ENCODE measurements at places on chromosomes 3 and 15. TPM values are rescaled to one million over a fixed set of nuclear protein-coding genes. Genes with fewer than 3 reads are reported as not detected.

GRCh38 chr3:71101014-71101413, 482.5 kb downstream of the FOXP1 start:
- no peak for DNase-seq

- no peak for DNase-seq
These were observed 5.7 kb upstream of the SLC25A26 start for GRCh38 chr3:66215106-66215505.

DNA sequence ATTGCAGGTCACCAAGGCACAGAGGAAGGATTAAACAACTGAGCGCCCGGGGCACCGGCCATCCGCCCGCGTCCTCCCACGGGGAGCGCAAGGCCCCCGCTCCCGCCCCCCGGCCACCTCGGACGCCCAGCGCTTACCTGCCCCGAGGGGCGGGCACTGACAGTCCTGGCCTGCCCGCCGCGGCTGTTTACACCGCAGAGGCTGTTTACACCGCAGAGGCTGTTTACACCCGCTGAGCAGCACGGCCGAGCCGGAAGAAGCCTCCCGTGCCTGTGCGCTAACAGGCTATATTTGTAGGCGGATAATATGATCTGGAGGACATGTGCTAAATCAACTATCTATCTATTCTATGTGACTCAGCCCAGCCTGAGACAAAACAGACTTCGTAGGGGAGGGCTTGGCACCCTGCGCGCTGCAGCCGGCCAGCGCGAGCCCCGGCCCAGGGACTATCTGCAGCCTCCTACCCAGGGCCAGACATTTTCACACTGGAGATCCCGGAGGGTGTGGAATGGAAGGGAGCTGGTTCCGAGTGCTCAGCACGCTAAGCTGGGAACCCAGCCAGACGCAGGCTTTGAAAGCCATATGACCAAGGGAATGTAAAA, at the start of gene LRRC2:
LRRC2 (minus strand) TSS at position 263 of the 602 bp plus-strand sequence. CDS start 14,711 bp downstream, outside the sequence.
- DNase-seq = peak; percentile 50

- DNase-seq = no peak
These were observed 377.2 kb upstream of the CFAP20DC start for GRCh38 chr3:59426821-59427565.

DNA sequence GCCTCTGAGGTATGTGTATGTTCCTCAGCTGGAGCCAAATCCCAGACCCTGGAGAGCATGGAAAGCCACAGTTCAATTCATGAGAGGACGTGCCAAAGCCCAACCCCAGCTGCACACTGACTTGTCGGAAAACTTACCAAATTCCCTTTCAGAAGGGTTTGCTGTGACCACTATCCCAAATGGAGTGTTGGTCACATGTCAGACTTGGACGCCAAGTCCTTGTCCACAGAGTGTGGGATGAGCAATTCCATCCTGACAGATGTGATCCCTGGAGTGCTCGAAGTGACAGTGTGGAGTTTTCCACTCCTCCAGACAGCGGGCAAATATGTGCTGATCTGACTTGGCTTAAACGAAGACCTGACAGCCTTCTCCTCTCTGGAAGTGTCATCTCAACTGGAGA, 71.2 kb downstream of the RORA start:
- DNase-seq = peak; percentile 10

DNA sequence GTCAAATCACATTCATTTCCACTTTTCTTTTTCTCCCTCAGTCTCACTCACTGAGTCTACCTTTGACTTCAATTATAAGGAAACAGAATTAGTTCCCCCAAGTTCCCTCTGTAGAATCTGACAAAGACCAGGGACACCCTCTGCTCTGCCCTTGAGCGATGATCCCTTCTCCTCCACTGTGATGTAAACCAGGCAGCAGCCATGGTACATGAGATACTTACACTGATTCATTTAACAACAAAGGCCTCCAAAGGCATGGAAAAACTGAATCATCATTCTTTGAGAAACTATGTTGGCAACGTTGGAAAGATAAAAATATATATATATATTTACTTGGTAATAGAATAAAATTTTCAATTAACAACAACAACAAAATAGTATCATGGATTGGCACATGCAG, 84.1 kb downstream of the P3H2 start:
- no peak for DNase-seq

- no peak for DNase-seq
These were observed 212.2 kb downstream of the GABRG3 start for GRCh38 chr15:27183201-27183600.

GRCh38 chr3:144241404-144241803, 269.8 kb downstream of the DIPK2A start:
- no peak for DNase-seq

GRCh38 chr3:4565809-4566501, 72.8 kb downstream of the ITPR1 start:
- no peak for DNase-seq

- no peak for DNase-seq
These were observed 170.4 kb upstream of the IQSEC1 start for GRCh38 chr3:13243586-13243985.

DNA sequence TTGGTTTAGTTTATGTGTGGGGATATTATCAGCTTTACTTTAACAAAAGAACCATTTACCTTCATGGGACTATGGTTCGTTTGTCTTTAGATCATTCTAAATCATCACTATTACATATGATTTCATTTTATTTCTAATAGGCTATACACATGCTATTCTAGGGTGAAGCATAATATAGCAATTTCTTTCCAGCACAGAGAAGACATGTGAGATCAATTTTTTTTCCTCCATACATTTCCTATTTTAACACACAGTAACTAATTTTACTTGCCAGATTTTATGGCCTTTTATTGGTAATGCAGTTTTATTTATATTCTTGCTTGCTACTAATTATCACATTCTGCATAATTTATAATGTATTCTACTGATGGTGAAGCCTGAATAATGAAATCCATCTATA, 287.1 kb downstream of the ROBO1 start:
- no peak for DNase-seq

DNA sequence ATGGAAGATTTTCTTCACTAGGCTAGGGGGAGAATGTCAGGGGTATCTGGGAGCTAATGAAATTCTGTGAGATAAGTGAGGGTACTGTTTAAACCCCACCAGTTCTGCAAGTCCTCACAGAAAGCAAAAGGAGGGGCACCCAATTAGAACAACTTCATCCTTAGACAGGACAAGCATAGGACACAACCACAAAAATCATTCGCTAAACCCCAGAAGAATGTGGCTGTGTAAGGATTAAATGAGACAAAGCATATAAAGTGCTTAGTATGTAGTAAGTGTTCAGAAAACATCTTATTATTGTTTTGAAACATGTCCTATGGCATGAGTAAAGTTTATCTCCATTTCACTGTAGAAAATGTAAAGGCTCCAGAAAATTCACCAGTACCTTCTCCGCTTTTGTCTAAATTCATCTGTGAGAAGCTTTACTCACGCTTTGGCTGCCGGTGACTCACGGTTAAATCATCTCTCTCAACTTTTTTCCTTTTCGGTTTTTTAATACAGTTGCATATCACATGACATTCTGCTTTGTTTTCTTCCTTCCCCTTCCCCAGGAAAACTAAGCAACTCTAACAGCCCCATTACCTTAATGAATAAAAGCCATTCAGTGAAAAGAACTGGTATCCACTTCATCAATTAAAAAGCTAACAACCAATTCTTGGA, 1.7 kb downstream of the CLRN1 start:
- DNase-seq = no peak

DNA sequence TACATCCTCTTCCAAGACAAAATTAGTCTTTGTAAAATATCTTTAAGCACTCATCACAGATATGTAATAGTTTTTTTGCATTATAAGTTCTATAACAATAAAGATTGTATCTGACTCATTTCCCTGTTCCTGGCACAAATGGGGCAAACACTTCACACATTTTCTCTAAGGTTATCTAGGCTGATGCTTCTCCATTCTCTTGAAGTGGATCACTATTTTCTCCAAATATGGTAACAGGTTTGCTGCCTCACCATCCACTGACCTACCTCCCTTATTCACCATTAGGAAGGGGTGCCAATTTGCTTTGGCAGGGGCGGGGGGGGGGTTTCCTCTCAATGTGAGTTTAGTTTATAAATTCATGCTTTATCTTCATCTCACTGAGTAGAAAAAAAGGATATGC, 767.7 kb upstream of the LMCD1 start:
- no peak for DNase-seq

DNA sequence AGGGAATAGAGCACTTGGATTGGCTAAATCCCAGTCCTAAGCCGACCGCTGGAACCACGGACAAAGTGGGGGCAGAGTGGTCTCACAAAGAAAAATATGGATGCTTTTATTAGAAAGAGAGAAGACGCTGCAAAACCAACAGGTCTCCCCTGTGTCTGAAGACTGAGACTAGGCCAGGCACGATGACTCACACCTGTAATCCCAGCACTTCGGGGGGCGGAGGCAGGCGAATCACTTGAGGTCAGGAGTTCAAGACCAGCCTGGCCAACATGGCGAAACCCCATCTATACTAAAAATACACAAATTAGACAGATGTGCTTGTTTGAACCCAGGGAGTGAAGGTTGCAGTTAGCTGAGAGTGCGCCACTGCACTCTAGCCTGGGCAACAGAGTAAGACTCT, 61.8 kb downstream of the ZDHHC19 start:
- DNase-seq = no peak

- peak; percentile 59 for DNase-seq
These were observed 13.6 kb upstream of the SMCO1 start for GRCh38 chr3:196528639-196529233.

DNA sequence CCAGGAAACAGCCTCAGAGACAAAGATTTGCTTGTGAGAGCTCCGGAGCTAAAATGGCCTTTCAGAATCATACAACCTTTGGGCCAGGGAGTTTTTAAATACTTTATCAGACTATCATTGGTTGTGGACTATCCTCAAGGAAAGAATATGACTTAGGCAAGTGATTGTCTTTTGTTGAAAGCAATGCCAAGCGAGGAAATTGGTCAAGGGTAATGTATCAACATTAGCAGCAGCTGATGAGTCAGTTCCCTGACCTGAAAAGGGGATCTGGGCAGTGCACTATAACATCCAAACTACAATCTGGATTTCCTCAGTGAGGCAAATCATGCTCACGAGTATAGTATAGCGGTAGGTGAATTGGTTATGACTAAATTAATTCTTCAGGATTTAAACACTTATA, 303.6 kb downstream of the LSAMP start:
- DNase-seq = no peak

GRCh38 chr15:68537097-68537496, 41.7 kb upstream of the CORO2B start:
- DNase-seq = no peak

GRCh38 chr3:123559040-123559861, 25.6 kb downstream of the HACD2 start:
- DNase-seq = peak; percentile 29

DNA sequence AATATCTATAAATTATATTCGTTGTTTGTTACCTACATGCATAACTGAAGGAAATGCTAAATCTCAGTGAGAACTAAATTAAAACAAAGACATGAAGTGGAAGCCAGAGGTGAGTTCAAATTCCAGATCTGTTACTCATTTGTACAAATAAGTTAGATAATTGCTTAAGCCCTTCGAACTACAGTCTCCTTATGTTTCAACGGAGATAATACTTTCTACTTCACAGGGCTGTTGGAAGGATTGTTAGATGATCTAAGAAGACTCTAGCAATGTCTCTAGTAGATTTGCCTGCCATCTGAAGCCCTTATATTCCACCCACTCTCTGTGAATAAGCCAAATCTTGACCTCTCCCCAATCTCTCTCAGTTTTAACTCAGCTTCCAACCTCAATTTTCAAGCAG, 125.8 kb downstream of the P2RY1 start:
- peak; percentile 23 for DNase-seq

DNA sequence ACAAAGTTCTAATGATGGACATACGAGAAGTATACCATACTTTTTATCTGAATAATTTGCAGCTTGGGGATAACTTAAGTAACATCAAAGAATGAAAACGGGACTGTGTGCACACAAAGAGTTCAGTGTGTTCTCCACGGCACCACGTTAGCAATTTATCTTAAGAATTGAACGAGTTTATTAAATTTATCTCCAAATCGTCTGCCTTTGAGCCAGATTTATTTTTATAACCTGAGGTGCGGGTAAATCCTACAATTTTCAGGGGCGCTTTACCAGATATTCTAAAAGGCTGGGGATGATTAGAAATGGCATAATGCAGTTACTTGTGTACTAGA, 3.5 kb downstream of the CHD2 start:
- no peak for DNase-seq

DNA sequence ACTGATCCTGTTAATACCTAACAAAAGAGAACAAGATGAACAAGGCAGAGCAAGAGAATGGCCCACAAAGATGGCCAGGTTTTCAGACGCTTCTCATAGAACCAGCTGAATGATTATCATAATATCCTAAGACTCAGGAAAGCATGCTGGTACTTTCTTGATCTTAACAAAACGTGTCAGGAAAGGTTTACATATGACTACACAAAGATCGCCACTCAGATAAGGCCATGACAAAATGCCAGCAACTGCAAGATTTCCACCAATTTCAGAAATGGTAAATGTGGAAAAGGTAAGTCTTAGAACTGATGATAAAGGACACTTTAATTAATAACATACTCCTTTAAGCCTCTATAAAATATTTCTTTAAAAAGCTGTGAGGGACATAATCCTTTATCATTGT, 108.8 kb downstream of the DLG1 start:
- no peak for DNase-seq

DNA sequence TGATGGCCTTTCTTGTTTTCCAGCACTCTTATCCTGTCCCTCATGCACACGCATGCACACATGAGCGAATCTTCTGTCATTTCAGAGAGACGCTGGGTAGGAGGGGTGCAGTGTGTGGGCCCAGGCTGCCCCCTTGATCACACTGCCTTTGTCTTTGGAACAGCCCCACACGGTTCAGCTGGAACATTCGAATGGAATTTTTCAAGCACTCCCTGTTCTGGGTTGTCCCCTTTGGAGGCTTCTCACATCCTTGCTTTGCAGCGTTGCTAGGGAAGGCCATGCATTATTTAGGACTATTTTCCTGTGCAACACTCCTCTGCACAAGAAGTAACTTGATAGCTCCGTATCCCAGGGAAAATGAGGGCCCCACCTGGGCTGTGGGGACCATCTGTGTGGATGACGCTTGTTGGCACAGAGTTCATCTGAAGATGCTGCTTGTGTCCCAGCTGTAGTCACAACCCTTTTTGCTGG, 78.4 kb downstream of the SPSB4 start:
- no peak for DNase-seq

A4GNT gene
- polyA plus RNA-seq = 0.07 TPM

SCG5 gene
- 22.2 TPM for polyA plus RNA-seq

ACAN gene
- polyA plus RNA-seq = 0.16 TPM

LHFPL4 gene
- polyA plus RNA-seq = 1.1 TPM

DAZL gene
- not detected for polyA plus RNA-seq

SNTN gene
- not detected for polyA plus RNA-seq

ATP13A5 gene
- 0.09 TPM for polyA plus RNA-seq

ALG1L2 gene
- polyA plus RNA-seq = 0.91 TPM

EFCC1 gene
- 4.1 TPM for polyA plus RNA-seq

PAQR9 gene
- 0.13 TPM for polyA plus RNA-seq
